ENCODE measurements at places on chromosomes 12 and 14.
A peak's percentile ranks its signal among the peaks of the same experiment; 100 is the strongest.

GRCh38 chr14:71733210-71733883 is 198.9 kb upstream of the RGS6 start:
- DNase-seq: no peak

DNA sequence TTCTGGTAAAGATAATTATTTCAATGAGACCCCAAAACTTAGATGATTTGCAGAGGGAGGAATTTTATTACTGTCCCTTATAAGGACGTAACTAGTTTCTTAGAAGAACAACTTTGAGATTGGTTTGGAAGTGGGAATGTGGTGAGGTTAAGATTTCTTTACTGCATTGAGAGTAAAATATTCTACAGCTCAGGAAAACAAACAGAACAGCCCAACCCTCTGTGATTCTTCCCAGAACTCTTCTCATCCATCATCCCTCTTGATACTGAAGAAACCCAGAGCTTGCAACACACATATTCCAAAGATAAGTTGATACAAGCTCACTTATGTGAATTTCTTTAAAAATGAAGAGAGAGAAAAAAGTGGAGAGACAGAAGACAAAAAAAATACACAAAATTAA is 234.2 kb downstream of the CRADD start:
- no peak for DNase-seq

GRCh38 chr14:79515158-79515557 is 696.1 kb downstream of the DIO2 start:
- no peak for DNase-seq

DNA sequence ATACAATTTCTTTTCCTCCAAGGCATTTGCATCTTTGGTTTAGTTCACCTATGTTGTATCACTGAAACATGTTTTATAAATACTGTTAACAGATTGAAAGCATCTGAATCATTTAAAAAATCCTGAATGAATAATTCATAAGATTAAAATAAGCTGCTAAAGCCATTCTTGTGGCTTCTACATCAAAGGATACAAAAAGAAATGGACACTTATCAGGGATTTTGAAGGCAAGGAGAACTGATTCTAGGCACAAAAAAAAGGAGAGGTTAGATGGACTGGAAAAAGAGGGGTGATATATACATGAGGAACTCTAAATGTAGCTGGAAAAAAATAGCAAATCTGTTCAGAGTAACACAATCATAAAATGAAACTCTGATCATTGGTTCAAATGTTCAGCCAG is 5.8 kb upstream of the OVCH1 start:
- no peak for DNase-seq

- no peak for DNase-seq
Observed at GRCh38 chr14:105589161-105589925, 63.0 kb downstream of the TMEM121 start.

- no peak for DNase-seq
Observed at GRCh38 chr14:59358102-59358501, 107.1 kb downstream of the GPR135 start.

GRCh38 chr14:55545779-55546178 is 34.2 kb upstream of the KTN1 start:
- no peak for DNase-seq

- no peak for DNase-seq
Observed at GRCh38 chr14:96178461-96179321, 25.9 kb upstream of the BDKRB2 start.

- DNase-seq: peak; percentile 70
Observed at GRCh38 chr14:66507181-66507721, 696 bp upstream of the GPHN start.

DNA sequence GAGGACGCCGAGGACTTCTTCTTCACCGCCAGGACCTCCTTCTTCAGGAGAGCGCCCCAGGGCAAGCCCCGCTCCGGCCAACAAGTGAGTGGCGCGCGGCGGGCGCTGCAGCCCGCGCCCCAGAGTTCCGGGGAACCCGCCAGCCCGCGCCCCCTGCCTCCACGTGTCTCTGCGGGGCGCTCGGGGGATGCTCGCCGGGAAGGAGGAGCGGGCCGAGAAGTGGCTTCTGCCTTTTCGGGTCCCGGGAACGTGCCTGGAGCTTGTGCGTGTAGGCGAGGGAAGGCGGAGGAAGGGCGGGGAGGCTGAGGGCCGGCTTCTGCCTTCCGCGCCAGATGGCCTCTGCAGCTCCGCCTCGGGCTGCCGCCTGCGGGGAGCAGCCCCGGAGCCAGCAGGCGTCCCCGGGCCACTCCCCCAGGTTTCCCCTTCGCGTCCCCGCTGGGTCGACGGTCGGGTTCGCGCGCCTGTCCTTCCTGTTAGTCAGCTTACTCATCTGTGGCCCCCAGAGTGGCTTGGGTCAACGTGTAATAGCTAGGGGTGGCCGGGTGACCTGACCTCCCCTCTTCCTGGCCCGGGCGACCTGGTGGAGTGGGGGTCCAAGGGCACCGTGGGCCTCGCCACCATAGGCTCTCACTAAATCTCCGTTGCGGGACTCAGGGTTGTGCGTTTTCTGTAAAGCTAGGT is 505 bp downstream of the RASSF3 start:
- no peak for DNase-seq

DNA sequence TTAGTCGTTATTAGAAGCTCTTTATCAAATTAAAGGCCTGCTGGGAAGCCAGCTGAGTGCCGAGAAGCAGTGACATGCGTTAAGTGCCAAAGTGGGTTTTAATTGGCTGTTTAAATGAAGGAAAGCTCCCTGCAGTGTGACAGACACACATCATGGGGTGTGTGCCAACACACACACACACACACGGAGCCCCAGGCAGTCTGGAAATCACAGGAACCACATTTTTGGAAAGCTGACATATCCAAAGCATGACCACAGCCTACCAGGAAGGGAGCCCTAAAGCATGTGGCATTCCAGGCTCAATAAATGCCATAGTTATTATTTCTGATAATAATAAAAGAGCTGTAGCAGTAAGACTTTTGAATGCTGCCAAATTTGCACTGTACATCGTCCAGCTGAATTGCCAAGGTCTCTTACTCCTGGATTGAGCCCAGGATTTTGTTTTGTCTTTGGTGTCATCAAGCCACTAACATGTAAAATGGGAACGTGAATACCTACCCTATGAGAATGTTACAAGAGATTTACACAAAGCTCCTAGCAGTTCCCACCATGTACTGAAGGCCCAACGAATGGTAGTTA is 135.1 kb downstream of the TMEM30B start:
- DNase-seq: peak; percentile 42

GRCh38 chr12:18753481-18754123 is 15.7 kb downstream of the CAPZA3 start:
- DNase-seq: no peak

GRCh38 chr12:53061404-53062010 is 11.6 kb downstream of the TNS2 start:
- DNase-seq: peak; percentile 67

DNA sequence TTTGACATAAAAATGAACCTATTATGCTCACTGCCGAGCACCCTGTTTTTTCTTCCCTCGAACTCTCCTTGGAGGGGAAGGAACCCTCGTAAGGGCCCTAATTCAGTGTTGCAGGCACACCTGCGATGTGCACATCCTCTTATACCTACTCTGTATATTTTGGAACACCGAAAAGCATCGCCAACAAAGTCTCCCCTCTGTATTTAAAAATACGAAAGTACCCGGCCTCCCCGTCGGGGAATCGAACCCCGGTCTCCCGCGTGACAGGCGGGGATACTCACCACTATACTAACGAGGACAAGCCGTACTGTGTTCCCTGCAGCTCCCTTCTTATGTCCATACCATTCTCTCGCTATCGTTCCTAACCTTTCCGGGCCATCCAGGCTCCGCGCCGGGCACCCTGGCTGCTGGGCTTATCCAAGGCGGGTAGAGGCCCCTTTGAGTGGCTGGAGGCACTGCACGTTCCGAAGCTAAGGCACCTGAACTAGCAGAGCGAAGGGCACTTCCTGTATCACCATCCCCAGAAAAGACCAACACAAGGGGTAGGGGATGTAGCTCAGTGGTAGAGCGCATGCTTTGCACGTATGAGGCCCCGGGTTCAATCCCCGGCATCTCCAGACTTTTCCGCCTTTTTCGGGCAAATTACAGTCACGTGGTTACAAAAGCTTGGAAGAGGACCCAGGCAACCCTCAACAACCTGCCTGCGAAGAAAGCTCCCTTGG is 25.1 kb upstream of the UBC start:
- no peak for DNase-seq

- no peak for DNase-seq
Observed at GRCh38 chr14:94373708-94374107, 14.7 kb downstream of the SERPINA1 start.

GRCh38 chr14:49593016-49593415 is 5.7 kb upstream of the LRR1 start:
- DNase-seq: no peak

- DNase-seq: no peak
Observed at GRCh38 chr12:49665384-49665783, 41.8 kb downstream of the FMNL3 start.

DNA sequence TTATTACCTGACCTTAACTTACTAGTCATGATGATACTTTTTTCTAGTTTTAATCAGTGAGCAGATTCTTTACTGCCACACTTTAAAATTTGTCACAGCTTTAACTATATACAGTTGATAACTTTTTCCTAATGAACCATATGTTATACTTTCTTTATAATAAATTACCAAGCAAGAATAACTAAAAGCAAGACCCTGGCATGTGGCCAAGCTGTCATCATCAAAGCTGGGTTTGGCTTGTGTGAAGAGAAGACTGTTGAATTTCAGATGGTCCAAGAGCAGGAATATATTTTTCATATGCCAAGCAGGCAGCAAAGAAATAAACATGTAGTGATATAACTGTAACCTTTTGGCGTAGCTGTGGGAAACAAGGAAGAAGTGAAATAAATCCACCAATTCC is 93.5 kb downstream of the PUS7L start:
- DNase-seq: no peak

- DNase-seq: no peak
Observed at GRCh38 chr12:62434494-62435302, 31.9 kb upstream of the MON2 start.

DNA sequence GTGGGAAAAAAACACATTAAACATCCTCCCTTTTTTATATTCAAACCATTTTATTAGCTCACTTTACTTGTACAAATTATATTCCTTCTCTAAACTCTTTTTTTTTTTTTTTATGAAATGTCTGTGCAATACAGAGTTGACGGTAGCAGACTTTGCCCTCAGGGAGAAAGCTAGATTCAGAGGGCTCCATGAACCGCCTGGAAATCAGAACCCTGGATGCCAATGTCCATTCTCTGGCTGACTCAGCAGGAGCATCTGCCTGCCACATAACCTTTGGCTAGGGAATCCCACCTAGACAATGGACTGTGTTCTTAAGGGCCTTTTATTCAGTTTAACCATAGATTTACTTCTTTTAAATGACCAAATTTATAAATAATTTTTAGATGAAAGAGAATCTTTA is 467.0 kb downstream of the MDGA2 start:
- DNase-seq: no peak

GRCh38 chr12:45648070-45648469 is 81.4 kb upstream of the ARID2 start:
- DNase-seq: no peak

GRCh38 chr12:82325540-82326336 is 32.4 kb downstream of the CCDC59 start:
- DNase-seq: no peak

DNA sequence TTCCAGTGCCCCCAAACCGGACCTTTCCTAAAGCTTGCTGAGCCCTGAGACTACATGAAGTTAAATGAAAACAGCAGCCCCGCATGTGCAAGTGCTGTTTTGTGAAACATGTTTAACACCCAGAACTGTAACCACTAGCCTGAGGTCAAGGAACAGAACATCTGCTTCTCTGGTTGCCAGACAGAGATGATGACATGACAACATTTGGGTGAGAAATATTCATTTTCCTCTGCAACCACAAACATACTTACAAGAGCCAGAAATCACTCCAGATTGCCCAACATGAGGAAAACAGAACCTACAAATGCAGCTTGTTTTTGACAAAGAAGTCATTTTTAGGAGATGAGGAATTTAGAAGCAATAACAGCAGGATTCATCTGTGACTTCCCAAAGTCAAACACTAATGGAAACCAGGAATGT is 110.4 kb downstream of the BCAT1 start:
- no peak for DNase-seq

- no peak for DNase-seq
Observed at GRCh38 chr12:31007153-31007495, 66.5 kb upstream of the DDX11 start.

DNA sequence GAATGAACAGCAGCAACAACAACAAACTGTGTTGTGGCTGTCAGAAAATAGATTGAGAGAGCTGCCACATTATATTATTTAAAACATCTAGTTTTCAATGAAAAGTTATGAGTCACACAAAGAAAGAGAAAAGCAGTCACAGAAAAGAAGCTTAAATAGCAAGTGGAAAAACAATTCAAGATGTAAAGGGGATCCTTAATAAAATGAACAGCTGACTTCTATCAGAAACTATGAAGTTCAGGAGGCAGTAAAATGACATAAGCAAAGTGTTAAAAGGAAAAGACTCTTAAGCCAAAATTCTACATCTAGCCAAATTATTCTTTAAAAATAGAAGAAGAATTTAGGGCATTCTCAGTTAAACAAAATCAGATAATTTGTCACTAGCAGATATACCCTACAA is 5.6 kb downstream of the CLEC14A start:
- no peak for DNase-seq

DNA sequence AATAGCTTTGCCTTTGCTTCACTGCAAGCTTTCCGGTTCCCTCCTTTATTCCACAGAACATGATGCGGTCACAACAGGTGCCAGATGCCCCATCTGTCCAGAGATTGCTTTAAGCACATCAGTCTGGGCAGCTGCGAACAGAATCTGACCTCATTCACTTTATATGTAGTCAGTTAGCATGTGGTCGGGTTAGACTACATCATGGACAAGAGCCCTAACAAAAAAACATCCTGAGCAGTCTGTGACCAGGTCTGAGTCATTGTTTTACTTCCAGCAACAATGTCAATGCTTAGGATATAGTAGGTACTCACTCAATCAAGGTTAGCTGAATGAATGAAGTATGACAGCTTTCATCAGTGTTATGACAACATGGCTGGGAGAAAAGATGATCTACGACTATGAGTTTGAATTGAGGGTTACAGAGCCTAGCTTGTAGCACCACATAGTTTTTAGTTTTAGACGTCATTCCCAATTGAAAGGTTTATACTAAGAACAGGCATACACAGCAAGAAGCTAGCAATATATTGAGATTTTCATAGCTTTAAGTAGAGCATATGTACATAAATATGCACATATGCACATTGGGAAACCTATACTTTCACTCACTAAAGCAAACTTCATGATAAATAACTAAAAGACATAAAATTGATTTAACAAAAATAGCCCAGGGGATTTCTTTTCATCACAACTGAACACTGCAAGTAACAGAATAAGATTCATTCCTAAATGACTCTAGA is 64.2 kb upstream of the TMCC3 start:
- no peak for DNase-seq
